ENCODE measurements at places on chromosomes 16 and 17. TPM values are rescaled to one million over a fixed set of nuclear protein-coding genes. Genes with fewer than 3 reads are reported as not detected.

The ZSCAN10 gene
- total RNA-seq, result not detected

The PPP1R1B gene
- total RNA-seq, result not detected

The INCA1 gene
- total RNA-seq, result 0.22 TPM

The MT4 gene
- total RNA-seq, result not detected

The CCL17 gene
- not detected for total RNA-seq

The UBTF gene
- 74.1 TPM for total RNA-seq

The SYT17 gene
- 0.53 TPM for total RNA-seq

The HES7 gene
- 1.0 TPM for total RNA-seq

The ATAD5 gene
- total RNA-seq, result 17.3 TPM

The CRK gene
- total RNA-seq, result 157 TPM

The ARHGAP44 gene
- 0.27 TPM for total RNA-seq

The SULT1A4 gene
- total RNA-seq, result 11.6 TPM

The MVP gene
- total RNA-seq, result 184 TPM

The KRT20 gene
- total RNA-seq, result not detected

The NPIPB5 gene
- 375 TPM for total RNA-seq

The GH2 gene
- total RNA-seq, result not detected

The TOX3 gene
- total RNA-seq, result 0.27 TPM

The MPV17L gene
- 0.13 TPM for total RNA-seq

The RAB34 gene
- 24.9 TPM for total RNA-seq

The PRKCB gene
- total RNA-seq, result 0.14 TPM

The NAA60 gene
- 19.8 TPM for total RNA-seq

The TEKT5 gene
- total RNA-seq, result not detected

The ALOX12B gene
- not detected for total RNA-seq

The PYDC1 gene
- not detected for total RNA-seq

The HSD17B2 gene
- total RNA-seq, result 0.27 TPM

The TP53TG3 gene
- total RNA-seq, result not detected

The TGFB1I1 gene
- total RNA-seq, result 64.1 TPM

The SPATA22 gene
- 0.65 TPM for total RNA-seq

The PDK2 gene
- 12.3 TPM for total RNA-seq

The TBC1D3K gene
- not detected for total RNA-seq

The PTX4 gene
- not detected for total RNA-seq

The HS3ST4 gene
- total RNA-seq, result not detected

The TCAP gene
- 0.13 TPM for total RNA-seq

The ZP2 gene
- not detected for total RNA-seq

The ABCA9 gene
- 3.3 TPM for total RNA-seq

The SNRNP25 gene
- 29.0 TPM for total RNA-seq

The SMIM5 gene
- not detected for total RNA-seq

Measured in thoracic aorta endothelial cell (primary cell).